ENCODE measurements at places on chromosomes 1 and 21.
A peak's percentile ranks its signal among the peaks of the same experiment; 100 is the strongest.

GRCh38 chr1:65001231-65001792 lies 35.0 kb upstream of the JAK1 start:
- DNase-seq = peak; percentile 45

- no peak for DNase-seq
Measured at GRCh38 chr1:244112636-244113035, 61.6 kb downstream of the ZBTB18 start.

DNA sequence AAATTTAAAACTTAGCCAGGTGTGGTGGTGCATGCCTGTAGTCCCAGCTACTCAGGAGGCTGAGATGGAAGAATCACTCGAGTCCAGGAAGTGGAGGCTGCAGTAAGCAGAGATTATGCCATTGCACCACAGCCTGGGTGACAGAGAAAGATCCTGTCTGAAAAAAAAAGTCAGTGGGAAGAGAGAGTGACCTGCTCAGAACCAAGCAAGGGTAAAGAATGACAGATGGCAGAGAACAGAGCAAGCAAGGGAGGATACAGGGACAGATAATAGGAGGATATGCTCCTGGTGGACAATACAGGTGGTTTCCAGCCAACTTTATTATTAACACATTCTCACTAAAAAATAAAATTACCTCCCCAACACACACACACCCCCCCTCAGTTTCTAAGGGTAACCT lies 4.6 kb upstream of the TMEM51 start:
- no peak for DNase-seq

- DNase-seq = no peak
Measured at GRCh38 chr1:206784471-206784903, 12.2 kb upstream of the IL10 start.

DNA sequence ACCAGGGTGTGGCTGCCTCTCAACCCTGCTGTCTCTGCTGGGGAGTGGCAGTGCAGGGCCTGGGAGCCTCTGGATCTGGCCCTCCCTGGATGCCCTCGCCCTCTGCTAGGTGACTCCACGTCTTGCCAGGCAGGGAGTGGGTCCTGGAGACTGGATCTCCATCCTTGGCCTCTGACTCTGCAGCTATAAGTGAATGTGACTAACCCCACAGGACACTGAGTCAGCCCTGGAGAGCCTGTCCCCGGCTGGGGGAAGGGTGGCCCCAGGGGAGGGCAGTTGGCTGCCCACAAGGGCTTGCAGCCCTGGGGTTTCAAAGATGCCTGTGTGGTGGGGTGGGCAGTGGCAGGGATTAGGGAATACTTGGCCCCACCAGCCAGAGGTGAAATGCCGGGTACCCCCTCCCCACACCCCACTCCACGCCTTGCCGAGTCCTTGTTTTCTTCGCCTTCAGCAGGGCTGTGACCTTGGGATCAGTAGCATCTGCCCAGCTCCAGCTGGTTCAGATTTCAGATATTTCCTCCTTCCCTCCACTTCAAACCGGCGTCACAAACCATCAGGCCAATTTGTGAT lies 1.9 kb upstream of the MYBPH start:
- DNase-seq = no peak

DNA sequence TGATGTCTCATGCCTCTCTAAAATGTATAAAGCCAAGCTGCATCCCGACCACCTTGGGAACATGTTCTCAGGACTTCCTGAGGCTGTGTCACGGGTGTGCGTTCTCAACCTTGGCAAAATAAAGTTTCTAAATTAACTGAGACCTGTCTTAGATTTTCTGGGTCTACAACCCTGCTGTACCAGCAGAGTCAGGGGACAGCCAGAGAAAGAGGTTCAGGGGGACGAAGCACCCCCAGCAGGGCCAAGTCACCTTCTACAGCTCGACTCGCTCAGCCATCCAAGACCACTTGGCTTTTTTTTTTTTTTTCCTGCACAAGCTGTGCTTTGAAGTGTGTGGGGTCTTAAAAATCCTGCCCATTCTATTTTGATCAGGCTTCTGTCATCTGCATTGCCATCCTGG lies 28.5 kb upstream of the PDE9A start:
- DNase-seq = no peak

DNA sequence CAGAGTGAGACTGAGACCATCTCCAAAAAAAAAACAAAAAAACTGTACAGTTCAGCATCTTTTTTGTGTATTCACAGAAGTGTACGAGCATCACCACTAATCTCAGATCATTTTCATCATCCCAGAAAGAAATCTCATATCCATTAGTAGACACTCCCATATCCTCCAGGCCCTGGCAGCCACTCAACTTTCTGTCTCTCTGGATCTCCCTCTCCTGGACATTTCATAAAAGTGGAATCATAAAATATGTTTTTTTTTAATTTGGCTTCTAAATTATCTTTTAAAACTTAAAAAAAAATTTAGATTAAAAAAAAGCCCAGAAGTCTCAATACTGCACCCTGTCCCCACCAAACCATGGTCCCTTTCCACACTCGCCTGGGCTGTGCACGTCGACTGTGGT lies 22.1 kb downstream of the RIPPLY3 start:
- no peak for DNase-seq

DNA sequence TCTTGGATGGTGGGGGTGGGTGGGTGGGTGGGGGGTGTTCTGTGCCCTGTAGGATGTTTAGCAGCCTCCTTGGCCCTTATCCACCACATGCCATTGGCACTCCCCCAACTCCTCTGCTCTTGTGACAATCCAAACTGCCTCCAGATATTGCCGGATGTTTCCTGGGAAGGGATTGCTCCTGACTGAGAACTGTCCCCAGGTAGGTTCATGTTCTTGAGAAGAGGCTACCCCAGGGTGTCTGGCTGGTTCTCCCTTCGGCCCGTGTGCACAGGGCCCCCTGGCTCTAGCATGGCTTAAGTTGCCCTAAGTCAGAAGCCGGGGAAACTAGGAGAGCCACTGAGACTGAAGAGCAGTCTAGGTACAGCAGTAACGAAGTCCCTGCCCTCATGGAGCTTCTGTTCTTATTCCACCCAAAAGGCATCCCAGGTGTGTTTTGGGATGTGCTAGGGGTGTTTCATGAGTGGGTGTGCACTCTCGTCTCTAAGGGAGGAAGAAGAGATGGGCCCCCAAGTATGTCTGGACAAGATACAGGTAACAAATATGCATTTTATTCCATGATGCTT lies 19.8 kb upstream of the THRAP3 start:
- DNase-seq = no peak

GRCh38 chr1:82099170-82099569 lies 298.4 kb downstream of the ADGRL2 start:
- DNase-seq = no peak

DNA sequence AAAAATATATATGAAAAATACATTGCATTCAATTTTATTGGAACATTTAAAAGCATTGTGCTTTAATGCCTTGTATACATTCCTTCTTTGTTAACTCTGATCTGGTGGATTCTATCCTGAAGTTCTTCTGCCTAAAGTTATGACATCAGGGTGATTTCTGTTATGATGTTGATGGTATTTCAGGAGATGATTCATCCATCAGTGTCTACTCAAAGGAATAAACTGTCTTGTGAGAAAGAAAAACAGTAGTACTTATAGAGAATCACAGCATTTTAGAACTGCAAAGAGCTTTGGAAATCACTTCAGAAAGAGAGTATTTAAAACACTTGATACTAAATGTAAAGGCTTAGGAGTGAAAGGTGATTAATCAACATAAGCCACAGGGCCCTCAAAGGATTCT lies 155.7 kb downstream of the PTPRC start:
- DNase-seq = no peak

- DNase-seq = peak; percentile 40
Measured at GRCh38 chr1:62337706-62338631, 18.7 kb upstream of the KANK4 start.

DNA sequence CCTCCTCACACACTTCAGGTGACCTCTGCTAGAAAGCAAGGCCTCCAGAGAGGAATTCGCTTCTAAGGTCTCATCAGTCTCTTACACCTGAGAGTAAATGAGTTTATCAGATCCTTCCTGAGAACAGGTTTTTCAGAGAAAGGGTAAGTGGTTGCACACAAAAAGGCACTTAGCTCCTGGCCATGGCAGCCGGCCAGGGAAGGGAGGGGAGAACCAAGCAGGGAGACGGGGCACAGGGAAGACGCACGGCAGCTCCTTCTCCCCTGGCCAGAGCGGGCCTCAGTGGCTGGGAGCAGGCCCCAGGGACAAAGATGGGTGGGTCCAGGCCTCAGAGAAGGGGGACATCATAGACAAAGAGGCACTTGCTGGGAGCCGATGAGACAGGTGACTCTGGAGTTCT lies 3.6 kb upstream of the TNNT2 start:
- DNase-seq = no peak

GRCh38 chr21:44052830-44053226 lies 40.7 kb downstream of the TRAPPC10 start:
- DNase-seq = no peak

GRCh38 chr21:31908106-31909031 lies 35.5 kb downstream of the HUNK start:
- no peak for DNase-seq

DNA sequence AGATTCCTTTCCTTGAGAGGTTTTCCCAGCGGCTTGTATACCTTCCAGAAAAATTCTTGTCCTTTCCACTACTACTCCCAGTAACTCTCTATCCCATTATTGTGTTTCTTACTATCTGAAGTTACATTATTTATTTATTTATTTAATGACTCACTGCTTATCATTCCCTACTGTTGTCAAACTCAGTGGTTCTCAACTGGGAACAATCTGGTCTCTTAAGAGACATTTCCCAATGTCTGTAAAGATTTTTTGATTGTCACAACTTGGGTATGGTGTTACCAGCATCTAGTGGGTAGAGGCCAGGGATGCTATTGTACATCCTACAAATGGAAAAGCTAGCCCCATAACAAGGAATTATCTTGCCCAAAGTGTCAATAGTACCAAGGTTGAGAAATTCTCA lies 771.5 kb upstream of the ADGRL2 start:
- no peak for DNase-seq

DNA sequence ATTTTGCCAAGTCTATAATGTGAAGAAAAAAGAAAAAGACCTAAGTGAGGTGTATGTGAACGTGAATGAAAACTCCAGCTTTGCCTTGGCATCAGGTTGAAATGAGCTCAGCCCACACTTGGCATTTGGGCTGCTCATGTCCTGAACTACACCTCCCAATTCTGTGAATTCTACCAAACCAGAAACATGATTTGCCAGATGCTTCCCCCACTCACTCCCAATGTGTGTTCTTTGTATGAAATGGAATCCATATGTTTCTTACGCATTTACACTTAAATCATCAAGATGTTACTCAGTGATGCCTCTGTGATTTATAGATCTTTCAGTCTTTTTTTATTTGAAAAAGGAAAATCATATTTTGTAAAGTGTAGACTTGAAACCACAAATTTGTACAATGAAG lies 32.8 kb upstream of the RUNX1 start:
- no peak for DNase-seq

GRCh38 chr1:6472391-6472790 lies 6.4 kb upstream of the TNFRSF25 start:
- no peak for DNase-seq

DNA sequence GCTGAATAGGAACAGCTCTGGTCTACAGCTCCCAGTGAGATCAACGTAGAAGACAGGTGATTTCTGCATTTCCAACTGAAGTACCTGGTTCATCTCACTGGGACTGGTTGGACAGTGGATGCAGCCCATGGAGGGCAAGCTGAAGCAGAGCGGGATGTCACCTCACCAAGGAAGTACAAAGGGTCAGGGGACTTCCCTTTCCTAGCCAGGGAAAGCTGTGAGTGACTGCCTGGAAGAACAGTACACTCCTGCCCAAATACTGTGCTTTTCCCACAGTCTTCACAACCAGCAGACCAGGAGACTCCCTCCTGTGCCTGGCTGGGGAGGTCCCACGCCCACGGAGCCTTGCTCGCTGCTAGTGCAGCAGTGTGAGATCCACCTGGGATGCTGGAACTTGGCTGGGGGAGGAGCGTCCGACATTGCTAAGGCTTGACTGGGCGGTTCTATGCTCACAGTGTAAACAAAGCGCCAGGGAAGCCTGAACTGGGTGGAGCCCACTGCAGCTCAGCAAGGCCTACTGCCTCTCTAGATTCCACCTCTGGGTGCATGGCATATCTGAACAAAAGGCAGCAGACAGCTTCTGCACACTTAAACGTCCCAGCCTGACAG lies 14.7 kb downstream of the CR1L start:
- no peak for DNase-seq

- DNase-seq = no peak
Measured at GRCh38 chr21:42465008-42465802, 30.8 kb downstream of the RSPH1 start.

- no peak for DNase-seq
Measured at GRCh38 chr1:39675220-39675619, 3.3 kb upstream of the NT5C1A start.

DNA sequence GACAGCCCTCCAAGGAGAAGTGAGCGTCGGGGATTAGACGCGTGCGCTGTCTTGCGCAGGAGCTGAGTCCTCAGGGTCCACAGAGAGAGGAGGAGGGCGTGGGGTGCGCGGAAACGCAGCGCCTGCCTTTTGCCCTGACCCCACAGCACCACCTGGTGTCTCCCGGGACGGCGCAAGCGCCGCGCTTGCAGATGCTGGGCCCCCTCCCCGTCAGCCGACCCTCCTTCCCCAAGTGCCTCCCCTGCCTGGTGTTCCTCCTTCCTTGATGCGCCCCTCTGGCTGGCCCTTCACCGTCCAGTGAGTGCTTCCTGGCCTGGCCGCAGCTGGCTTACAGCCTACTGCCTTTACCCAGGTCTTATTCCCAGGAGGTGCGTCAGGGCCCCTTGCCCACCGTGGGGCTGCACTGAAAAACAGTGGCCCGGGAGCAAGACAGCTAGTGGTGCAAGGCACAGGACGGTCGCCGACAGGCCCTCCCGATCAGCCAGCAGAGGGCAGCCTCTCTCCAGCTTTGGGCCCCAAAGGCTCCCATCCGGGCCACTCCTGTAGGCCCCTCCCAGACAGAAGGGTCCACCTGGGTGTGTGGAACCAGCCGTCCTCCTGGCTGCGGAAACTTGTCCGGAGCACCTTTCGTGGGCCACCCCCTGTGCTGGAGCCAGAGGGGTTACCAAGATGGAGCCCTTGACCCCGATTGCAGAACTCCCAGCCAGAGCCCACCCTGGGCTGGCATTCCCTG lies 12.9 kb upstream of the PHLDA3 start:
- DNase-seq = peak; percentile 91

- no peak for DNase-seq
Measured at GRCh38 chr1:110770832-110771231, 96.1 kb upstream of the KCNA3 start.

DNA sequence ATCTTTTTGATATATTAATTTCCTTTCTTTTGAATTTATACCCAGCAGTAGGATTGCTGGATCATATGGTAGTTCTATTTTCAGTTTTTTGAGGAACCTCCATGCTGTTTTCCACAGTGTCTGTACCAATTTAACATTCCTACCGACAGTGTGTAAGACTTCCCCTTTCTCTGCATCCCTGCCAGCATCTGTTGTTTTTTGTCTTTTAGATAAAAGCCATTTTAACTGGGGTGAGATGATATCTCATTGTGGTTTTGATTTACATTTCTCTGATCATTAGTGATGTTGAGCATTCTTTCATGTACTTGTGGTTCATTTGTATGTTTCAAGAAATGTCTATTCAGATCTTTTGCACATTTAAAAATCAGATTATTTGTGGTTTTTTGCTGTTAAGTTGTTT lies 62.4 kb upstream of the STUM start:
- DNase-seq = no peak

Data from HuH-7 (cell line).